ENCODE measurements at places on chromosomes 4 and X. TPM values are rescaled to one million over a fixed set of nuclear protein-coding genes. Genes with fewer than 3 reads are reported as not detected.

CXorf49 gene
- total RNA-seq = not detected

ARMCX6 gene
- 23.9 TPM for total RNA-seq

- DNase-seq = no peak
Measured at GRCh38 chr4:89619206-89619962, 217.6 kb downstream of the SNCA start.

SLIT2 gene
- total RNA-seq = 55.8 TPM

- DNase-seq = no peak
Measured at GRCh38 chr4:157791236-157791635, 381.6 kb downstream of the GASK1B start.

RIPPLY1 gene
- total RNA-seq = not detected

Measured in dorsolateral prefrontal cortex (tissue), 122 donors.